ENCODE measurements at places on chromosomes 2 and 18.
A peak's percentile ranks its signal among the peaks of the same experiment; 100 is the strongest.

DNA sequence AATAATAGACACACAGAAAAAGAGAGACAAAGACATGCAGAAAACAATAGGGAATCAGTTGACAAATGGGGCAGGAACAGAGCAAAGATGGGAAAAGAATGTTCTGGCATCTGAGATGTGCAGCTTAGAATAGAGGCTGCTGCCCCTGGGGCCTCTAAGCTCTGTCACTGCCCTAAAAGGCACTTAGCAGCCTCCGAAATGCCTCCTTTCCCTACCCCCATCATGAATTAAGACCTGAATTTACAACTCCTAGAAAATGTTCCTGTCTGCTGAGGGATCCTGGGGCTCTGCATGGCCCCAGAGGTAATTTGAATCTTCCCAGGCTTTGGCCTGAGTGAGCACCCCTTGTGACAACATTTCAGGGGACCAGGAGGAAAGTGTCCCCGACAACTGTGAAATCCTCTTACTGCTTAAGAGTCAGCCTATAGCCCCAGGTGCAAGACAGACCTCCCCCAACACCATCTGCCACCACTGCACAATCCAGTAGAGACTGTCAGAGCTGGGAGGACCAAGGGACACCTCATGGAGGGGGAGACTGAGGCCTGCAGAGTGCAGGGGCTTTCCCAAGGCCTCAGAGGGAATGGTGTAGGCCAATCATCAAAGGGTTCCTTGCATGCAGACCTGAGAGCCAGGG is 24.8 kb downstream of the MRPL35 start:
- no peak for DNase-seq

DNA sequence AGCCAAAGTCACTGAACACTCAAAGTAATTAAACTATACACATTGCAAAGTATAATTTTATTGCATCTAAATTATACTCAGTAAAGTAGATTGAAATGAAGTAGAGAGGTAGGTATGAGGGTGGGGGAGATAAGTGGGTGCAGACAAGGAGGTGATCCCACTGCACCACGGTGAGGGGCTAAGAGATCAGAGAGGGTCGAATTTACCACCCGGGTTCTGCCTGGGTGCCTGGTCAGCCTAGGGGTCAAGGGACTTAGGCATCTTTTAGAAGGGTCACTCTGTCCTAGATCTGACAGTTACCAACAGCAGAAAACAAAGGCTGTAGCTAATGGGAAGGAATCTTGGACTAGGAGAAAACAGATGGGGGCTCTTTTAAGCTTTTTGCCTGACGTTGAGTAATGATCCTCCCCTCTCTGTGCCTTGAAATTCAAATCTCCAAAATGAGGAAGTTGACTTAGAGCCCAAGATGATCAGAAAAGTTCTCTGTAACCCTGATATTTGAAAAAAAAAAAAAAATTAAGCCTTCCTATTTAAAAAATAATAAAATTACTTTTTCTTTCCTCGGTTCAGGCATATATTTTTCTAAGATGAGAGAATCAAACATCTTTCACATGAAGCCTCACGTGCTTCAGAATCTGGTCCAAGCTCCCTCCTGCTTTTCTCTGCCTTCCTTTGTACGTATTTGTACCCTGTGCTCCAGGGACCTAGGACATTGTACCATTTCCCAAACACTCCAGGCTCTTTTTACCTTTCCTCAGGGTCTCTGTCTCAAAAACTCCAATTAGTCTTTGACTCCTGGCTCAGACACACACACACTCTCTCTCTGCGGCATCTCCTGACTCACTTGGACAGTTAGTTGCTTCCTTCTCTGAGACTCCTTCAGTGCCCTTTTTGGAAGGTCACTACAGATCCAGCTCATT is 353.9 kb downstream of the CYRIA start:
- no peak for DNase-seq

GRCh38 chr2:218301176-218301819 is 9.0 kb upstream of the TMBIM1 start:
- DNase-seq: peak; percentile 63

DNA sequence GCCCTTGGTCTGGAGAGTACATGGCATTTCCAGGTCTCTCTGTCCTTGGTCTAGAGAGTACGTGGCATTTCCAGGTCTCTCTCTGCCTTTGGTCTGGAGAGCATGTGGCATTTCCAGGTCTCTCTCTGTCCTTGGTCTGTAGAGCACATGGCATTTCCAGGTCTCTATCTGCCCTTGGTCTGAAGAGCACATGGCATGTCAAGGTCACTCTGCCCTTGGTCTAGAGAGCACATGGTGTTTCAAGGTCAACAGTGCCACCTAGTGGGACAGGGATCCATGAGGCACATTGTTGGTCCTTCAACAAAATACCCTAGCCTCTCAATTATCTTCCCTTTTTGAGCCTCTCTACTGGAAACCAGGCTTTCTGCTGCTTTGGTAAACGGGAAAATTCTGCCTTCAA is 250.2 kb downstream of the OTX1 start:
- DNase-seq: no peak

GRCh38 chr2:186883666-186884065 is 34.7 kb upstream of the ZSWIM2 start:
- no peak for DNase-seq

- DNase-seq: no peak
These were observed 26.6 kb downstream of the SESTD1 start for GRCh38 chr2:179238027-179238426.

GRCh38 chr2:166972418-166972817 is 84.1 kb downstream of the XIRP2 start:
- DNase-seq: no peak

DNA sequence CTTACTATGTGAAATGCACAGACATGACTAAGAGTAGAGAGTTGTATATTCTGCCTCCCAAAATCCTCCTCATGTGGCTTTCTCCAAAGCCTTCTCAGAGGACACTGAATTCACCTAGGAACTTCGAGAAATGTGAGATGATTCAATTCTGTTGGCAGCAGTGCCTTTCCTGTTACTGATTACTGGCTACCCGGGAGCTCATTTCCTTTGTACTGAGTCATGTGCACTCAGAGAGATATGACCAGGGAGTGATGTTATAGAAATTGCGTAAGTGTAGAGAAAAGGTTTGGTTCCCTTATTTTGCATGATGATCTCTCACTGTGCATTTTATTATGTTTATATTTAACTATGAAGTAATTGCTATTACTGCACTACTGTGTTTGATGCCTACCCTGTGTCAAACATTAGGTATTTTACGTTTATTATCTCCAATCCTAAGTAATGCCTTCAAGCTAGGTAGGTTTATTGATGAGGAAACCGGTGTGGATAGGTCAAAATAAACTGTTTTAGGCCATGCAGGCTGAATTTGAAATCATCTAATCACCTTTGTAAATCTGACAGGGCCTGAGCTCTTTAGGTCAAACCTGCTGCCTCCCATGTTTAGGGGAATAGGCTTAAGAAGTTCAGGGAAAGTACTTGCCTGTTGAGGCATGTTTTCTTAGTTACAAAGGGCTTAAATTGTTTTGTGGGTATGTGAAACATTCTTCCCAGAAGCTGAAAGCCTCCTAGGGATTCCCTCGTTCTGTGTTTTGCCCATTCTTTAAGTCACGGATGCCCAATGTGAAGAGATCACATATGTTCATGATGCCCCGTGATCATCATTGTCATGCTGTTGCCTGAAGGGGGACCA is 86.8 kb downstream of the FMNL2 start:
- no peak for DNase-seq

- DNase-seq: no peak
These were observed 58.3 kb downstream of the ID2 start for GRCh38 chr2:8740136-8740535.

GRCh38 chr18:72965616-72966015 is 97.8 kb upstream of the NETO1 start:
- DNase-seq: no peak

- DNase-seq: no peak
These were observed 128.3 kb upstream of the LYPD1 start for GRCh38 chr2:132798341-132798740.

DNA sequence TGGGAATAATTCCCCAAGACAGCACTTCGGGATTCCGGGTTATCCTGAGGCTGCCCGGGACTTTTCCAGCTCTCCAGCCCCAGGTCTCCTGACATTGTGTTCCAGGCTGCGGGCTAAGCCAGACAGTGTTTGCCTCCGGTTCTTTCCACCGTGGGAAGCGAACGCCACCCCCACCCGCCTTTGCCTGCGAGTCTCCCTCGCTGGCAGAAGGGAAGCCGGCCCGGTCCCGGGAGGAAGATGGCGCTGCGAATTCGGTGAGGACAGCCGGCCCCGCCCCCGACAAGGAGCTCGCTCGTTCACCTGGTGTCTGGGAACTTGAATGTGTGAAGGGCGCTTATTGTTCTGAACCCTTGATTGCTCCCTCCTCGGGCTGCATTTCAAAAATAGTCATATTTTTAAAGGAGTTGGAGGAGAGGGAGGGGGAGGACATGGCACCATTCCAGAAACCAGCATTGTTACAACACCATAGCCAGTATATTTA is 2.9 kb downstream of the LRATD1 start:
- DNase-seq: no peak

GRCh38 chr18:23871410-23871809 is 143.1 kb upstream of the TTC39C start:
- DNase-seq: peak; percentile 44

DNA sequence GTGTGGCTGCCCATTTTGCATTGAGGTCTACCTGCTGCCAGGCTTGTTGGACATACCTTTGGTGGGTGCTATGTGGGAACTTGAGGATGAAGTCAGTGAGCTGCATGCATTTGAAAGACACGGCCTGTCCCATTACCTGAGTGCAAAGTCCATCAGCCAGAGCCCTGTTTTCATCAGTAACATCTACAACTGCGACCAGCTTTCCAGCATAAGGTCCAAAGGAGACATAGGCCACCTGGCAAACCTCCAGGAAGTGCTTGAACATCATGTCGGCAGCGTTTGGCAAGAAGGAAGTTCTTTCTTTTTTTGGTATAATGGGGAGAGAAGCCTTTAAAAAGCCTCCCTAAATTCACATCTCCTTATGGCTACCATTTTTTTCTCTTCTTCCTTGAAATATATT is 143.1 kb downstream of the FAM161A start:
- no peak for DNase-seq

DNA sequence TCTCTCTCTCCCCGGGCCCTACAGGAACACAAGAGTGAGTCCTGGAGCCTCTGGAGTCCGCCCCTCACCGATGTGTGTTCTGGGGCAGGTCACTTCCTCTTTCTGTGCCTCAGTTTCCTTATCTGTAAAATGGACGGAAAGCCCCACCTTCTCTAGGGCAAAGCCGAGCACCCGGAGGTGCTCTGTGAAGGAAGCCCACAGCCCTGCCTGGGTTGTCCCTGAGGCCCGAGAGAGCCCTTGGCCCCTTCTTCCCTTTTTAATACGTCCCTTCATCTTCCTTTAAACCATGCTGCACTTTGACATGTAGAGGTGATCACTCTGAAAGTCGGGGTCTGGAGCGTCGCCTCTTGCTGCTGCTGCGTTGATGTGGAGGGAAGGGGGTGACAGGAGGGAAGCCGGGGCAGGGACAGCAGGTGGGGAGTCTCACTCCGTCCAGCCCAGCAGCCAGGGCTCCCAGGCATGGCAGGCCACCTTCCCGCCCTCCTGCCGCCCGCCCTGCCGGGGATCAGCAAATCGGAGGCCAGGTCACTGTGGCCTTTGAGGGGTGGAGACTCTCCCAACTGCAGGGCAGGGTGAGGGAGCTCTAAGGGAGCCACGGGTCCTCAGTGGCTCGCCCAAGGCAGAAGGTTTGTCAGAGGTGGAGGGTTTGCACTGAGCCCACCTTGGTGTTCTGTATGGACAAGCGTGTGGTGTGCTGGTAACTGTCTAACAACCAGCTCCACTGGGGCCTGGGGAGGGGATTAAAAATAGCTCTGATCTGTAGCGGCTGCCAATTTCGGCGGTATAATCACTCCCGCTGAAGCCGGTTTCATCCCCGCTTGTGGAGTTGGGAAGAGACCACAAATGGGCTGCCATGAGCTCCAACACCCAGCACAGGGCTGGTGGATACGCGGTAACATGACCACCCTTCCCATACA is 135.9 kb upstream of the ID2 start:
- DNase-seq: no peak

DNA sequence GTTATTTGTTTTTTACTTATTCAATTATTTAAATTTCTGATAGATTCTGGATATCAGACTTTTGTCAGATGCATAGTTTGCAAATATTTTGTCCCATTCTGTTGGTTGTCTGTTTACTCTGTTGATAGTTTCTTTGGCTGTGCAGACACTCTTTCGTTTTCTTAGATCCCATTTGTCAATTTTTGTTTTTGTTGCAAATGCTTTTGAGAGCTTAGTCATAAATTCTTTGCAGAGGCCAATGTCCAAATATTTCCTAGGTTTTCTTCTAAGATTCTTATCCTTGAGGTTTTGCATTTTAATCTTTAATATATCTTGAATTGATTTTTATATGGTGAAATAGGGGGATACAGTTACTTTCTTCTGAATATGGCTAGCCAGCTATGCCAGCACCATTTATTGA is 112.7 kb upstream of the SESTD1 start:
- DNase-seq: no peak

DNA sequence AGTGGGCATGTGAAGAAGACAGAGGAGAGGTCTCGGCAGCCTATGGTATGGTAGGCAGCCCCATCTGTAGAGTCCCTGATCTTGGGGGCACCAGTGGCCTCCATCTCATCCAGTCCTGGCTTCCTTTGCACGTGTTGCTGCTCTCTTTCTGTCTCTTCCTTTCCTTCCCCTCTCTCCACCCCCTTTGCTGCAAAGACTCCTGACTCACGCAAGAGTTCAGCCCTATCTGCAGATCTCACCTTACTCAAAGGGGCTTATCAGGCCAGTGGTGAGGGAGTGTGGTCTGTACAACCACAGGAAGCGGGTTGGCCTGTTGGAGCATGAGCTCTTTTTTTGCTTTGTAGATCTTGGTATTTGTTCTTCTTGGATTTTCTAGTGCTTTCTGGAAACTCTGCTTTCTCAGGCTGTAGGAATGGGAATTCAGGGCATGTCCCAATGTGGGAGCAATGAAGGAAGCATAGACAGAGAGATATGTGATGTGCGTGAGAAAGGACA is 14.6 kb upstream of the NT5DC4 start:
- no peak for DNase-seq

GRCh38 chr2:10204326-10205161 is 82.0 kb downstream of the RRM2 start:
- no peak for DNase-seq

DNA sequence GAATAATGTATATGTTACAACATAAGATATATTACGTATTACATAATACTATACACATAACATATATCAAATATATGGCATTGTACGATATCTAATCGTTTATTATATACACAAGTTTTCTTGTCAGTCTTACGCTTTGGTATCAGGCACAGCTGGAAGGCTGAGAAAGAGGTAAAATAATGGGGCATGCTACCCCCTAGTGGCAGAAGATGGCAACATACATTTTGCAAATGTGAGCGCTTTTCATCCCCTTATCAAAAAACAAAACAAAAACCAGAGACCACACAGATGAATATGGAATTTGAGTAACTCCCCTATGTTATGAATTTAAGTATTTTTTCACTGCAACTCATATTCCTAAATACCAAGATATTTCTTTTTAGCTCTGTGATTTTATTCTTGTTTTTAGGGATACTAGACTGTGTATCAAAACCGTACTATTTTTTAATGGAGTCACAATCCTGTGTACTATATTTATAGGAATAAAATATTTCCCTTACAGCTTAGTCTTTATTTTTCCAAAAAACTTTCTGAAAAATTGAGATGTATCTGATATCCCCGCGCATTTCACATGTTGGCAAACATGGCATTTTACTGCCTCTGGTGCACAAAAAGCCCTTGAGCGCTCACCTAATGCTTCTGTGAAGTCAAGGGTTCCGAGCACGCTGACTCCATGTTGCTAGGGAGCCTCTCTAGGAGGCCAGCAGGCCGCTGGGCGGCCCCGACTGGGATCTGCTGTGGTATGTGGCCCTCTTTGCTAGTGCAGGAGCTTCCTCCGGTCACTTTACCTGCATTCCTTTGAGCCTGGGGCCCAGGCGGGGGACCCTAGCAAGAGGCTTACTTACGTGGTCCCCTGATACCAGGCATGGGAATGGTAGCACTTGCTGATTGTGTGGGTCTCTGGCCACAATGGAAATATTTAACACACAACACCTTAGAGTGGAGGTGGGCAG is 62.5 kb downstream of the SLC4A3 start:
- DNase-seq: no peak

Measured in stimulated activated CD8-positive, alpha-beta memory T cell treated with anti-CD3 and anti-CD28 coated beads, Interleukin-12 subunit alpha, Interleukin-12 subunit beta, amount 100 ng/mL, for 4 hours (primary cell).